ENCODE measurements at places on chromosomes 12 and 14.

DNA sequence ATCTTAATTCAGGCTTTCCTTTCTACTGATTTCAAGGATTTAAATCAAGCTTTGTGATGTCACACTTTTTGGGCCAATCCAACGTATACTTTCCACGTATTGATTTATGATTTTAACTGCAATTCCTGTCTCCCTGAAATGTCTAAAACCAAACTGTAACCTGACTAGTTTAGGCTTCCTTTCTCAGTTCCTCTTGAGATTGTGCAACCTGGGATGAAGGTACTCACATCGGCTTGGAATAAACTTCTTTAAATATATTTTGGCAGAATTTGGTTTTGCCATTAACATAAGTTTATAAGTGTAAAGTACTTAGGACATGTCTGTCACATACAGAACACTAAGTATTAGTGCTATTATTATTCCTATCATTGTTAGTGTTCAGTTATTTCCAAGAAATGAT lies 224.6 kb downstream of the CRADD start:
- no peak overlapping the region for H3K4me3 ChIP-seq
- DNase-seq = no peak
- H3K4me1 ChIP-seq = no peaks in the 10 kb centered on the region

DNA sequence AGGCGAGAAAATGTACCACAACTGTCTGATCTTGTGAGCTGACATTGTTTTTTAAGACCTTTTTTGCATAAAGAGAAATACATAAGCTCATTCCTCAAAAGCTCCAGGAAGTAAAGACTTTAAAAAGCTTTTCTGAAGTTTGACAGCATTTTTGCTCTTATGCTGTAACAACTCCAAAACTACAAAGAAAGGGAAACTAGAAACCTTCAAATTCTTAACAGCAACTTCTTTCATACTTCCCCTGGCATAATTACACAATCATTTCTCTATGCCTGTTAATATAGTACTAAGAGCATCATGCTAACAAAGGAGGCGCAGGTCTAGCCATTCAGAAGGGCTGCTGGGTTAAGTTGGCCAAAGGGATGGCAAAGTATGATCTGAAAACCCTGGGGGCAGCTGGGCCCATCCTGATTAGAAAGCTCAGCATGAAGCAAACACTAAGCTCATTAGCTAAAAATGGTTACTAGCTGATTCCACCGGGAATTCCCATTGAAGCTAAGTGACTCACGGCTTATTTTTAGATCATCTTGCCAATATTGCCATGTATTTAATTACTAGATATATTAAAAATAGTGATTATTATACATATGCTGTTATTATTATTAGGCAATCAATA lies 26.1 kb upstream of the ANP32D start:
- H3K27me3 ChIP-seq = peaks cover 3% of the 10 kb centered on the region
- no peak overlapping the region for H3K27ac ChIP-seq
- no peak for DNase-seq
- no peaks in the 10 kb centered on the region for H3K4me1 ChIP-seq
- no peaks in the 10 kb centered on the region for H3K36me3 ChIP-seq
- no peak overlapping the region for H3K4me3 ChIP-seq

DNA sequence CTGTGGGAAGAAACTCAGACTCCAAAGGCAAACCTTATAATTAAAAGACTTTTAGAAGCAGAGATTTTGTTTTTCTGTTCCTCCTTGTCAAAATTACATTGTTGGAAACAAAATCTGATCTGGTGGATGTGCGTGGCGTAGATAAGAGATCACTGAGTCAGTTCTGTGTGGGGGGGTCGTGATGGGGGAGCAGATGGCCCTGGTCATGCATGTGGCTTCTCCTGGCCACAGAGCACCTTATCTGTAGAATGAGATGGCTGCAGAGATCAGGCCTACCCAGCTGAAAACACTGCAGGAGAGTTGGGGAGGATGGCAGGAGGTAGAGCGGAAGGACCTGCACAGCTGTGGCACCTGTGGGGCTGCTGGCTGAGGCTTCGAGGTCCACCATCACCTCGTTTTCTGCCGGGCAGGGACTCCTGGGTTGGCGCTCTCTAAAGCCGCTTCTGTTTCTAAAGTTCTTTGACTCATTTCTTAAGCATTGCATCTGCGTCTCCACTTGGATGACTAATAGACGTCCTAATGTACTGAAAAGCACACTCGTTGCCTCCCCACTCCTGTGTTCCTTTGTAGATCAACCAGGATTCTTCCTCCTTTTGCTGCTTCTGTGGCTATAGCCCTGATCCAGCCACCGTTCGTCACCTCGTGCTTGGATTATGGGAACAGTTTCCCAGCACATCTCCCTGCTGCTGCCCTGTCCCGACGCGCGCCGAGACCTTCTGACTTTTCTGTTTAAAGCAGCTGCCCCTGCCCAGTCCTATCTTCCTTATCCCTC lies 93.4 kb downstream of the TSPAN9 start:
- peak; percentile 96 for DNase-seq
- H3K4me1 ChIP-seq = peaks cover 38% of the 10 kb centered on the region
- no peaks in the 10 kb centered on the region for H3K27me3 ChIP-seq
- H3K36me3 ChIP-seq = no peaks in the 10 kb centered on the region

DNA sequence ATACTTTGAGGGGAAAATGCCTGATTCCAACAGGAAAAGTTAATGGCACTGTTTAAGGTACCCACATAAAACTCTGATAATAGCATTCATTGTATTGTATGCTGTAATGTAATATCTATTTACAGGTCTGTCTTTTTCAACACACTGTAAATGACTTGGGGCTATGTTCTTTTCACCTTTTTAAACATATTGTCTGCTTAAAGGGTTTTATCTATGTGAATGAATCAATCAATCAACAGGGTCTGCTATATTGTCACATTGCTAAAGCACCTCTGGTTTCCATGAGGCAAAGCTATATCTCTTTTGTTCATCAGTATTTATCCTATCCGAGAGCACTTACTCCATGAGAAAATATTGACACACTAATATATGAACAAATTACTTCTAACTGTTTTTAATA lies 288.0 kb downstream of the SLC6A15 start:
- DNase-seq = no peak
- H3K27ac ChIP-seq = no peak overlapping the region
- H3K4me1 ChIP-seq = no peaks in the 10 kb centered on the region
- H3K4me3 ChIP-seq = no peak overlapping the region
- H3K27me3 ChIP-seq = no peaks in the 10 kb centered on the region

DNA sequence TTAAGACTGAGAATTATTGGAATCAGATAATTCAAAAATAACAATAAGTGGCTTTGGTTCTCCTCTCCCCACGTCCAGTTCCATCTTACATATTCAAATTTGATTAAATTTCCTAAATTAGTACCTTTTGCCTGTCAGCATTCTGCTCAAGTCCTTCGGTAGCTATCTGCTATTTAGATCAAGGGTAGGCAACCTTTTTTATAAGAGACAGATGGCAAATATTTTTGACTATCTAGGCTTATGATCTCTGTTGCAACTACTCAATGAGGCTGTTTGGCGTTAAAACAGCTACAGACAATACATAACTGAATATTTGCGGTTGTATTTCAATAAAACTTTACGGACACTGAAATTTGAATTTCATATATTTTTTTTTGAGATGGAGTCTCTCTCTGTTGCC lies 21.7 kb downstream of the L2HGDH start:
- no peak overlapping the region for H3K27ac ChIP-seq
- no peak for DNase-seq
- H3K4me3 ChIP-seq = no peak overlapping the region

DNA sequence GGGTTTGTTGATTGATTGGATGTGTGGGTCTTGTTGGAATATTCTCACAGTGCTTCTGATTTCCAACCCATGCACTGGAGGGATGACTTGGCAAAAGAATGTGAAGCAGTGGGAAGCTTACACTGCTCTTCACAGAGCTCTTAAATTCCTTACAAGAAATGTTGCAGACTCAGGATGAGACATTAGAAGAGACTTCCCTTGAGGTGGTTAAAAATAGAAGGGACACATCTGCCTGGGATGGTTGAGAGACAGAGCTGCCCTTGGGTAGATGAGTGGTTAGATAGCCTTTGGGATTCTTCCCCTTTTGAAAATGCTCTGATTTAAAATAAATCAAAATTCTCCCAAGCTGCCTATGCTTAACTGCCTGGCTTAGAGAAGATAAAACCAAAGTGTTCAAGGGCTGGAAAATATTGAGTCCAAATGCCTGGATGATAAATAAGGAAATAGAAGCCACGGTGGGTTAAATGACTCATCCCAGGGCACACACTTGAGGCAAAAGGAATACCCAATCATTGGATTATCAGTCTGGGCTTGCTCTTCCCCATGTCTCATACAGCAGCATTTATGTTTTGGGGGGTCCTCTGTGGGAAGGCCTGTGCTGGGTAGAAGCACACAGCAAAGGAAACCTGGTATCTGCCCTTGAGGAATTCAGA lies 264.3 kb downstream of the AKAP6 start:
- no peaks in the 10 kb centered on the region for H3K36me3 ChIP-seq
- H3K27me3 ChIP-seq = no peaks in the 10 kb centered on the region
- peaks cover 41% of the 10 kb centered on the region for H3K4me1 ChIP-seq
- DNase-seq = peak; percentile 81
- H3K4me3 ChIP-seq = no peak overlapping the region

- no peaks in the 10 kb centered on the region for H3K36me3 ChIP-seq
- peaks cover 7% of the 10 kb centered on the region for H3K27me3 ChIP-seq
- no peak overlapping the region for H3K27ac ChIP-seq
- DNase-seq = no peak
- no peaks in the 10 kb centered on the region for H3K4me1 ChIP-seq
- H3K4me3 ChIP-seq = no peak overlapping the region
Observed at GRCh38 chr12:109385339-109386058, 37.8 kb downstream of the MYO1H start.

DNA sequence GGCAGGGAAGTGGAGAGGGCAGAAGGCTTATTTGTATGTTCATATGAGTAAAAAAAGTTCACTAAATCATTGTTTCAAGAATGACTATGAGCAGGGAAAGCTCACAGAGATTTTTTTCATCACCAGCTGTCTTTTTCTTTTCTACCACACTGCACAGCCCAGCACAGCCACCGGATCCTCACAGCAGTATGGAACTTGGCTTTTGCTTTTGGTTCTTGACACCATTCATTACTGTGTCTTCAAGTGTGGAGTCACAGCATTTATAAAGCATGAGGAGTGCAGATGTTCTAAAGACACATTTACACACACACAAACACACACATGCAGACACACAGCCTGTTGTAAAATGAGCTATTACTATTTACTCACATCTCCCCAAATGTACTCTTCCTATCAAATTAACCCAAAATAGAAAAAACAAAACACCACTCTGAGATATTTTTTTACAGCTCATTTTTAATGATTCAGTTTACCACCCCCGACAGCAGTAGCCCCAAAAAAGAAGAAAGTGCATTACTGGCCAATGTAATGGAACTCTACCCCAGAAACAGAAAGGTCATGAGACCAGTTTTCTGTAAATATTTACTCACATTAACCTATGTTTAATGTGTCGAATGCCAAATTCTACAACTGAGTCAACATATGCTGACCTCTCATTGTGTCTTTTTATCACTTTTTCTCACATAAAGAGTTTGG lies 60.5 kb downstream of the BTG1 start:
- no peak overlapping the region for H3K4me3 ChIP-seq
- H3K27ac ChIP-seq = no peak overlapping the region
- DNase-seq = no peak
- no peaks in the 10 kb centered on the region for H3K27me3 ChIP-seq
- peaks cover 28% of the 10 kb centered on the region for H3K4me1 ChIP-seq
- no peaks in the 10 kb centered on the region for H3K36me3 ChIP-seq

DNA sequence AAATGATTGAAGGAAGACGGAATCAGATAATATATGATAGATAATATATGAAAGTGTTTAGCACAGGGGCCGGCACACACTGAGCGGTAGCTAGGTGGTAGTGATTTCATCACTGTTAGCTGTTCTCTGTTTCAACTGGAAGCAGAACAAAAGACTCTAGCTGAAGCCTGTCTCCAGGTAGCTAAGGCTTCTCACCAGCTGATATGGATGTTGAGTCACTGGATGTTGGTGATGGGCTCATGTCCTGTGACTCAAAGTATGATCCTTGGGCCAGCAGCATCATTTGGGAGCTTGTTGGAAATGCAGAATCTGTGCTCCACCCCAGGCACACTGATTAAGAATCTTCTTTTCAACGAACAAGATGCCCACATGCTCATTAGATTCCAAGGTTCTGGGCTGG lies 21.7 kb upstream of the KCNA5 start:
- no peak overlapping the region for H3K4me3 ChIP-seq
- DNase-seq = no peak
- no peaks in the 10 kb centered on the region for H3K36me3 ChIP-seq

GRCh38 chr12:132162508-132163031 lies 18.3 kb downstream of the NOC4L start:
- H3K36me3 ChIP-seq = peaks cover 6% of the 10 kb centered on the region
- peak overlapping the region; percentile 46 for H3K4me3 ChIP-seq
- H3K27me3 ChIP-seq = no peaks in the 10 kb centered on the region

GRCh38 chr14:93103392-93104080 lies 12.2 kb downstream of the ITPK1 start:
- H3K4me3 ChIP-seq = no peak overlapping the region
- no peak overlapping the region for H3K27ac ChIP-seq
- peaks cover 6% of the 10 kb centered on the region for H3K4me1 ChIP-seq
- DNase-seq = peak; percentile 85
- no peaks in the 10 kb centered on the region for H3K27me3 ChIP-seq

DNA sequence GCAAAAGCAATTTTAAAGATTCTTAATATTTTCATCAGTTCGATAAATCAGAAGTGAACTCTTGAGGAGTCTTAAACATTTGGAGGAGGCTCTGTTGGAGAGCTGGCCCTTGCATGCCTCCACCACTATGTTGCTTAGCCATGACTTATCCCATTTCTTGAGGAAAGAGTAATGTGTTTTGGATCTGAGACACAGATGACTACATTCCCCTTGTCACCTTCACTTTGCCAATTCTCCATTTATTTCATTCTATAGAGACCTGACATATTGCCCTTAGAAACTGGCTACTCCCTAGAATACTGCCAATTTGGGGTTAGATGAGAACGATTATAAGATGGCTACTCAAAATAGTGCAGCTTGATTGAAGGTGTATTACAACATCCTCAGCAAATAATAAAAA lies 157.4 kb upstream of the TMEM260 start:
- H3K27ac ChIP-seq = no peak overlapping the region
- H3K4me1 ChIP-seq = peaks cover 15% of the 10 kb centered on the region
- no peak for DNase-seq
- H3K4me3 ChIP-seq = no peak overlapping the region
- peaks cover 17% of the 10 kb centered on the region for H3K27me3 ChIP-seq

Data from osteoblast (primary cell).